8988T (cell line): ENCODE measurements at places on chromosomes 6 and 20.

DNA sequence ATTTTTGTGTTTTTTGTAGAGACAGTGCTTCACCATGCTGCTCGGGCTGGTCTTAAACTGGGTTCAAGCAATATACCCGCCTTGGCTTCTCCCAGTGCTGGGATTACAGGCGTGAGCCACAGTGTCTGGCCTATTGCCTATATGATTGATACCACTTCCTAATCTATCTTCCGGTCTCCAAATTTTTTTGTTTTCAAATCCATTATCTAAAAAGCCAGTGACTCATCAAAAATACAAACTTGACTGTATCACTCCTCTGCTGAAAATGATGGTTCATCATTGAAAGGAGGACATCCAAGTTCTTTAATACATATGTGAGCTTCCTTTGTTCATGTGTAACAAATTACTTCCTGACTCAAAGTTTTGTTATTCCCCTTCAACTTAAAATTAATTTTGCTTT lies 35.5 kb downstream of the FAM8A1 start:
- no peak for DNase-seq

- DNase-seq: no peak
Measured at GRCh38 chr20:22216984-22217383, 367.4 kb downstream of the FOXA2 start.

- DNase-seq: no peak
Measured at GRCh38 chr6:167401525-167402194, 76.8 kb downstream of the TTLL2 start.

GRCh38 chr20:37928996-37929682 lies 26.2 kb downstream of the VSTM2L start:
- no peak for DNase-seq

- DNase-seq: no peak
Measured at GRCh38 chr6:32459781-32460424, 20.2 kb downstream of the HLA-DRA start.

- DNase-seq: no peak
Measured at GRCh38 chr20:57872816-57873409, 163.1 kb upstream of the PMEPA1 start.

GRCh38 chr6:40999569-40999968 lies 39.5 kb downstream of the UNC5CL start:
- peak; percentile 49 for DNase-seq

DNA sequence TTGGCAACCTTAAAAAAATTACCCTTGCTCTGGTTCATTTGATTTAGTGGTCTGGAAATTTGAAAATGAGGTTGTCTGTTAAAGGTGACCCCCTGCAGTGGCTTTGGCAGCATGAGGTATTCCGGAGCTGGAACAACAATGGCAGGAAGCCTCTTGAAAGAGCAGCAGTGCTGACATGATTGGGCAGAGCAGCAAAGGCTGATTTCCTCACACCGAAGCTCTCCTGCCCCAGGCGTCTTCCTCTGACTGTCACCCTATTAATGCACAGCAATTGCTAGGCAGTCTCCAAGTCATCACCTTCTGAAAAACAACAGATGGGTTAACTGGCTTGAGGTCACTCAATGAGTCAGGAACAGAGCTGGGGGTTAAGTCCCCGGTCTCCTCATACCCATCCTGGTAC lies 241.8 kb upstream of the MMS22L start:
- no peak for DNase-seq

- no peak for DNase-seq
Measured at GRCh38 chr6:117498159-117498558, 15.7 kb downstream of the DCBLD1 start.
